Upper lobe of right lung (tissue), 1 donor: ENCODE measurements at places on chromosomes 13 and 19. TPM values are rescaled to one million over a fixed set of nuclear protein-coding genes. Genes with fewer than 3 reads are reported as not detected.
A peak's percentile ranks its signal among the peaks of the same experiment; 100 is the strongest.

The SLC10A2 gene
- not detected for total RNA-seq

The CYP2B6 gene
- 1.9 TPM for total RNA-seq

The TMEM150B gene
- 23.9 TPM for total RNA-seq

The ZNF560 gene
- total RNA-seq, result not detected

The URAD gene
- total RNA-seq, result not detected

GRCh38 chr13:32314271-32315237 is 609 bp downstream of the ZAR1L start:
- H3K4me3 ChIP-seq, result peak overlapping the region; percentile 88
- H3K27me3 ChIP-seq, result no peaks in the 10 kb centered on the region
- H3K36me3 ChIP-seq, result no peaks in the 10 kb centered on the region
- peak; percentile 86 for DNase-seq
- H3K4me1 ChIP-seq, result peaks cover 14% of the 10 kb centered on the region

DNA sequence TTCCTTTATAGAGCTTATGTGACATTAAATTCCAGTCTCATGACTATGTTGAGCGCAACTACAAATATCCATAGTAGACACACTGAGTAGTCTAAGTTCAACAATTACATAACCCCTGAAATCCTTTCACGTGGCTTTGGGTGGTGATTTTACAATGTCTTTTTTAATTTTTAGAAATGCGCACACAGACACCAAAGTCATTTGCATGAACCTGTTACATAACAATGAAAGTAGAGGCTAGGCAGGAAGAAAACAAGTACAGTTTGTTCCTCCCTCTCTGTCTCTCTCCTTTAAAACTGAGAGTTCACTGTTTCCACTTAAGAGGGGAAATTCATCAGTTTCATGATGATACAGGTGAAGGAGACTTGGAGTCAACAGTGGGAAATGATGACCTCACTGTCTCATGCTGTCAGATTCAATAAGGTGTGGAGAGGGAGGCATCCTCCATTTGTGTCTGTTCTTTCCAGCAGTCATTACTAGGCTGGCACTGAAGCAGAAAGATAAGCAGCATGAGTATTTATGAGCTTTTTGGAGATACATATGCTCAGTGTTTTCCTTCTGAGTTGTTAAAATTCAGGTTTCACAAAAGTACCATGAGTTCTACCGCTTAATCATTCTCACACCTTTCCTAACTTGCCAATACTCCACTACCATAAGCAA is 201.8 kb downstream of the LHFPL6 start:
- no peaks in the 10 kb centered on the region for H3K4me1 ChIP-seq
- H3K27me3 ChIP-seq, result no peaks in the 10 kb centered on the region
- no peak overlapping the region for H3K4me3 ChIP-seq

- H3K27me3 ChIP-seq, result no peaks in the 10 kb centered on the region
- no peak overlapping the region for H3K27ac ChIP-seq
- no peak for DNase-seq
- no peaks in the 10 kb centered on the region for H3K4me1 ChIP-seq
These were observed 460.8 kb downstream of the KLF5 start for GRCh38 chr13:73519396-73520116.

DNA sequence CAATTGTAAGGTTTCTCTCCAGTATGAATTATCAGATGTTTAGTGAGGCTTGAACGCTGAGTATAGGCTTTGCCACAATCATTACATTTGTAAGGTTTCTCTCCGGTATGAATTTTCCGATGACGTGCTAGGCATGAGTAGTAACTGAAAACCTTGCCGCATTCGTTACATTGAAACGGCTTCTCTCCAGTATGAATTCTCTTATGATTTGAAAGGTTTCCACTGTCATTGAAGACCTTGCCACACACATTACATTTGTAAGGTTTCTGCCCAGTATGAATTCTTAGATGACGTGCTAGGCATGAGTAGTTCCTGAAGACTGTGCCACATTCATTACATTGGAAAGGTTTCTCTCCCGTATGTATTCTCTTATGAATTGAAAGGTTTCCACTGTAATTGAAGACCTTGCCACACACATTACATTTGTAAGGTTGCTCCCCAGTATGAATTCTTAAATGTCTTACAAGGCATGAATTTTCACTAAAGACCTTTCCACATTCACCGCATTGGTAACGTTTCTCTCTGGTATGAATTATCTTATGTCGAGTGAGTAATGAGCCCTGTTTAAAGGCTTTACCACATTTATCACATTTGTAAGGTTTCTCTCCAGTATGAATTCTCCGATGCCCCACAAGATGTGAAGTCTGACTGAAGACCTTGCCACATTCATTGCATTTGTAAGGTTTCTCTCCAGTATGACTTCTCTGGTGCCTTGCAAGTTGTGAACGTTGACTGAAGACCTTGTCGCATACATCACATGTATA is 15.6 kb downstream of the ZNF836 start:
- H3K27ac ChIP-seq, result no peak overlapping the region
- no peak for DNase-seq
- H3K27me3 ChIP-seq, result no peaks in the 10 kb centered on the region
- H3K36me3 ChIP-seq, result peaks cover 16% of the 10 kb centered on the region
- H3K4me1 ChIP-seq, result no peaks in the 10 kb centered on the region

- no peaks in the 10 kb centered on the region for H3K36me3 ChIP-seq
- H3K4me3 ChIP-seq, result no peak overlapping the region
- H3K27me3 ChIP-seq, result no peaks in the 10 kb centered on the region
- no peak for DNase-seq
- no peak overlapping the region for H3K27ac ChIP-seq
These were observed 118.5 kb downstream of the ABCC4 start for GRCh38 chr13:95182570-95183265.

DNA sequence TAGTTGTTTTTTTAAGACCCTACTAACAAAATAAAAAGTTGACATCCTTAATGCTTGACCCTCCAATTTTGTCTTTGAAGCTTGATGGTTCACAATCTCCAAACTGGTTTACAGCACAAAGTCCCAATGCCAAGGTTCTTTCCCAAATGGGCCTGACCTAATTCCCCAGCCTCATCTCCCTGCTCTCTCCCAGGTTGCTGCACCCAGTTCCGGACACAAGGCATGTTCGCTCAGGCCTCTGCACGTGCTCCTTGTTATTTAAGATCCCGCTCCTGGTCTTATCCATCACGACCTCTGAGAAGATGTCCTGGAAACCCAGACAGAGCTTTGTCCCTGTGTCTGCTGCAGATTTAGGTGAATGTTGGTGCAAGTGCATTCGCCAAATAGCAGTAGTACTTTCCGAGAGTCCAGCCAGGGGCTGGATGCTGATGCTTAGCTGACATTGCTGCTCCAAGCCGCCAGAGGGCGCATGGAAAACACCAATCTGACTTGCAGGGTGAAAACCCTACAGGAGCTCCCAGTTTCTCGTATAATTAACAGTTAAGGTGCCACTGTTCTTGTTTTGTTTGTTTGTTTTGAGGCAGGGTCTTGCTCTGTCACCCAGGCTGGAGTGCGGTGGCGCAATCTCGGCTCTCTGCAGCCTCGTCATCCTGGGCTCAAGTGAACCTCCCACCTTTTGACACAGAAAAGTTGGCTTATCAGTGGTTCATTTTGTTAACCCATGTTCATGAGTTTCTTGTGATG is 18.5 kb downstream of the LYPD3 start:
- no peaks in the 10 kb centered on the region for H3K36me3 ChIP-seq
- no peaks in the 10 kb centered on the region for H3K27me3 ChIP-seq
- peak; percentile 86 for DNase-seq
- H3K4me1 ChIP-seq, result no peaks in the 10 kb centered on the region
- no peak overlapping the region for H3K27ac ChIP-seq

- H3K27ac ChIP-seq, result no peak overlapping the region
- no peaks in the 10 kb centered on the region for H3K4me1 ChIP-seq
- H3K36me3 ChIP-seq, result no peaks in the 10 kb centered on the region
- H3K4me3 ChIP-seq, result no peak overlapping the region
- DNase-seq, result no peak
- H3K27me3 ChIP-seq, result no peaks in the 10 kb centered on the region
These were observed 504.2 kb downstream of the GPC6 start for GRCh38 chr13:93730780-93731179.

GRCh38 chr13:66214467-66214866 is 1015.7 kb downstream of the PCDH9 start:
- no peak overlapping the region for H3K4me3 ChIP-seq
- H3K4me1 ChIP-seq, result no peaks in the 10 kb centered on the region
- no peak overlapping the region for H3K27ac ChIP-seq

DNA sequence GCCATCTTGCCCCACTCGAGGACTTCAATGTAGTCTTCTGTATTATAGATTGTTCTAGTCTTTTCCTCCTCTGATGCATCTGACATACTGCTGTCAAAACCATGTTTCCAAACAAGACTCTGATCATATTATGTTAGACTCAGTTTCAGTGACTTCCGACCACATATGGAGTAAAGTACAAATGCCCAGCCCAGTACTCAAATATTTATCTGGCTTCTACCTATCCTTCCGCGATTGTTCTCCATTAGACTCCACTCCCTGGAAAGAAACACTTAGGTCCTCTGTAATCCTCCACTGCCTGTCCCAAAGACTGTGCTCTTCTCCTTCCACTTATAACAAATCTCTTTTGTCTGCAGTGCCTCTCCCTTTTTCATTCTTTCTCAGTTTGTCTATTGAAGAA is 439.5 kb downstream of the EFNB2 start:
- no peak overlapping the region for H3K27ac ChIP-seq
- no peaks in the 10 kb centered on the region for H3K36me3 ChIP-seq
- H3K4me1 ChIP-seq, result no peaks in the 10 kb centered on the region
- H3K4me3 ChIP-seq, result no peak overlapping the region
- DNase-seq, result no peak

DNA sequence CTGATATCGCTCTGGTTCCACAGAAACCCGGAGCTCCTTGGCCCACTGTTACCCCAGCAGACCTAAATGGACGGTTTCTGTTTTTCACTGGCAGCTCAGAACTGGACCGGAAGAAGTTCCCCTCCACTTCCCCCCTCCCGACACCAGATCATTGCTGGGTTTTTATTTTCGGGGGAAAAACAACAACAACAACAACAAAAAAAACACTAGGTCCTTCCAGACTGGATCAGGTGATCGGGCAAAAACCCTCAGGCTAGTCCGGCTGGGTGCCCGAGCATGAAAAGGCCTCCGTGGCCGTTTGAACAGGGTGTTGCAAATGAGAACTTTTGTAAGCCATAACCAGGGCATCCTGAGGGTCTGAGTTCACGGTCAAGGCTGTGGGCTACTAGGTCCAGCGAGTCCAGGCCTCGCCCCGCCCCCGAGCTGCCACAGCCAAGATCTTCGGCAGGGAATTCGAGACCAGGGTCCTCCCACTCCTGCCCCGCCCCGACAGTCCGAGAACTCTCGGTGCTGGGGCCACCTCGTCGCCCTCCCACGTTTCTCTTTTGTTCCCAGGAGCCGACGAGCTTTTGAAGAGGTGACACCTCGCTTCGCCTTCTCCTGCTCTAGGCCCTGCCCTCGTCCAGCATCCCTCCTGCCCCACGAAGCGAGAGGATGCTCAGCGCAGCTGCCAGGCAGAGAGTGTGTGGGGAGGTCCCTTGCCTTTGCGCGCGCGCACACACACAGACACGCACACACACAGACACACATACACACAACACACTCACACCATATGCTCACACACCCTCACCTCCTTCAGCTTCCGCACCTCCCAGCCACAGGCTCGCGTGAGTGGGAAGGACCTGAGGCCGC is 8.8 kb downstream of the ZIC2 start:
- no peaks in the 10 kb centered on the region for H3K4me1 ChIP-seq
- no peak overlapping the region for H3K27ac ChIP-seq
- no peaks in the 10 kb centered on the region for H3K36me3 ChIP-seq
- no peak overlapping the region for H3K4me3 ChIP-seq
- no peak for DNase-seq

DNA sequence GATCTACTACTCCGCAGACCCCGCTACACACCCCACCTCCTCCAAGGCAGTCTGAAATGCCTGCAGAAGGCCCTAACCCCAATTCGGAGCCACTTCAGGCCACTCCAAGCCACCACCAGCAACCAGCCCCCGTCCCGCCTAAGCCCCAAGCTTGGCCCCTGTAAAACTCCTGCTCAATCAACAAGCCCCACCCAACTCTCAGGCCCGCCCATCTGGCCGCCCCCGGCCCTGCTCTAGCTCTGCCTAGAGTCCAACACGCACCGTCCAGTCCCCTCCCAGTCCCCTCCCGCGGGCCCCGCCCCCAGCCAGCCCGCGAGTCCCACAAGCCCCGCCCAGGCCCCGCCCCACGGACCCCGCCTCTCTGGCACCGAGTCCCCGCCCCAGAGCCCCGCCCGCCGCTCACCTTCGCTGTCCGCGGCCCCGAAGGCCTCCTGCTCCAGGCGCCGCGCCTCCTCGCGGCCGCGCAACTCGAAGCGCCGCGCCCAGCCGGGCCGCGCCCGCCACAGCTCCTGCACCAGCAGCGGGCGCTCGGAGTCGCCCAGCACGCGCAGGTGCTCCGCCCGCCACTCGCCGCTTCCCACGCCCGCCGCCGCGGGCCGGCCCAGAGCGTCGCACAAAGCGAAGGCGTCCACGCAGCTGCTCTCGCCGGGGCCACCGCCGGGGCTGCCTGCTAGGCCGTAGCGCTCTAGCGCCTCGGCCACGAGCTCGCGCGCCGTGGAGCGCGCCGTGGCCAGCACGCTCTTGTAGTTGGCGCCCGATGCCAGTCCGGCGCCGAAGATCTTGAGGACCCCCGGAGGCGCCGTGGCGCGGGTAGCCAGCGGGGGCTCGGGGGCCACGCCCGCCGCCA is 1.6 kb downstream of the RASIP1 start:
- H3K27ac ChIP-seq, result peak overlapping the region; percentile 76
- peak overlapping the region; percentile 63 for H3K4me3 ChIP-seq

- peaks cover 69% of the 10 kb centered on the region for H3K36me3 ChIP-seq
- DNase-seq, result no peak
- H3K27ac ChIP-seq, result no peak overlapping the region
- H3K4me1 ChIP-seq, result no peaks in the 10 kb centered on the region
- no peak overlapping the region for H3K4me3 ChIP-seq
- no peaks in the 10 kb centered on the region for H3K27me3 ChIP-seq
These were observed 124.3 kb downstream of the PTPRS start for GRCh38 chr19:5216141-5216847.

DNA sequence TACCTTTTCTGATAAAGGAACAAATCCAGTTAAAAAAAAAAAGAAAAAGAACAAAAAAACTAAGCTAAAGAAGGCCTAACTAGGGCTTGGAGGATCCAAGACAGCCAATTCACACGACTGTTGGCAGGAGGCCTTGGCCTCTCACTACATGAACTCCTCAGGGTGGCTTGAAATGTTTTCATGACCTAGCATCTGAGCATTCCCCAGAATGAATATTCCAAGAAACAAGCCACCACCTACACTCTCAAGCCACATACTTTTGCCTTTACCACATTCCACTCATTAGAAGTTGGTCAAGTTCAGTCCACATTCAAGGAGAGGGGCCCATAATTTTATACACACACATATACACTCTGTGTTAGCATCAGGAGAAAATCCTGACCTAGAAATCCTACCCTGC is 97.6 kb upstream of the SIAH3 start:
- H3K4me3 ChIP-seq, result no peak overlapping the region
- H3K4me1 ChIP-seq, result peaks cover 4% of the 10 kb centered on the region
- no peaks in the 10 kb centered on the region for H3K36me3 ChIP-seq
- no peaks in the 10 kb centered on the region for H3K27me3 ChIP-seq

- no peak overlapping the region for H3K4me3 ChIP-seq
- no peak for DNase-seq
- H3K27me3 ChIP-seq, result no peaks in the 10 kb centered on the region
These were observed 1935.9 kb upstream of the PCDH20 start for GRCh38 chr13:63351533-63351932.

GRCh38 chr13:112842343-112842856 is 126.6 kb upstream of the MCF2L start:
- no peak for DNase-seq
- peaks cover 3% of the 10 kb centered on the region for H3K4me1 ChIP-seq
- H3K36me3 ChIP-seq, result peaks cover 76% of the 10 kb centered on the region

- DNase-seq, result peak; percentile 90
- H3K4me3 ChIP-seq, result no peak overlapping the region
- no peak overlapping the region for H3K27ac ChIP-seq
- peaks cover 5% of the 10 kb centered on the region for H3K4me1 ChIP-seq
- peaks cover 14% of the 10 kb centered on the region for H3K27me3 ChIP-seq
These were observed 16.5 kb upstream of the B3GNT3 start for GRCh38 chr19:17778251-17778967.
